Stimulated activated CD4-positive, alpha-beta T cell treated with anti-CD3 and anti-CD28 coated beads, Interleukin-2, amount 100 ng/mL, for 48 hours (primary cell): ENCODE measurements at places on chromosomes 4 and X.

GRCh38 chrX:71532078-71532752, 689 bp upstream of the OGT start:
- no peak for DNase-seq

GRCh38 chr4:16417198-16417597, 190.9 kb upstream of the TAPT1 start:
- DNase-seq = no peak

DNA sequence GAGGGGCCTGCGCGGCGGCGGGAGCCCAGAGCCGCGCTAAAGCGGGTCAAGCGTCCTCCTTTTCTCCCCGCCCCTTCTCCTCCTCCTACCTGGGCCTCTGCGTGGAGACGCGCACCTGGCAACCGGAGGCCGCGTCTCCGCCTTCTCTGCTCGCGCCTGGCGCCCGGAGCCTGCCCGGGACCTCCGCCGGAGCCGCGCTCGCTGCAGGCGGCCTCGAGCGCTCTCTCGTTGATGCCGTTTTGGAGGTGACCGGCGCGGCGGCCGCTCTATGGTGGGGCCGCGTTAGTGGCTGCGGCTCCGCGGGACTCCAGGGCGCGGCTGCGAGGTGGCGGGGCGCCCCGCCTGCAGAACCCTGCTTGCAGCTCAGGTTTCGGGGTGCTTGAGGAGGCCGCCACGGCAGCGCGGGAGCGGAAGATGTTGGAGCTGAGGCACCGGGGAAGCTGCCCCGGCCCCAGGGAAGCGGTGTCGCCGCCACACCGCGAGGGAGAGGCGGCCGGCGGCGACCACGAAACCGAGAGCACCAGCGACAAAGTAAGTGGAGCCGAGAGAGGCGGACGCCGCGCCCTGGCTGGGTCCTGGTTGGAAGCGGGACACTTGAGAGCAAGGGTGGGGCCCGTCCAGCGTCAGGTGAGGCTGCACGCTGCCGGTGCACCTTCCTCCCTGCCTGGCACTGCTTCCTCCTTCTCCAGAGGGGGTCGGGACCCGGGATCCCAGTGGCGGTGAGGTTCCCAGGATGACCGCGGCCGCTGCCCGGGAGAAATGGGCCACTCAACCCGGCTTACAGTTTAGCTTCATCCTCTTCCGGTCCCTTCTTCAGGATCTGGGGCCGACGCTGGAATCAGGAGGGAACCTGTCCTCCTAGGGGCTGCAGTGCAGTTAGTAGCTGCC, at the start of gene CDS1:
CDS1 (plus strand) TSS at position 140 of the 888 bp plus-strand sequence; CDS start at position 415, 275 bp downstream.
- DNase-seq = peak; percentile 1

DNA sequence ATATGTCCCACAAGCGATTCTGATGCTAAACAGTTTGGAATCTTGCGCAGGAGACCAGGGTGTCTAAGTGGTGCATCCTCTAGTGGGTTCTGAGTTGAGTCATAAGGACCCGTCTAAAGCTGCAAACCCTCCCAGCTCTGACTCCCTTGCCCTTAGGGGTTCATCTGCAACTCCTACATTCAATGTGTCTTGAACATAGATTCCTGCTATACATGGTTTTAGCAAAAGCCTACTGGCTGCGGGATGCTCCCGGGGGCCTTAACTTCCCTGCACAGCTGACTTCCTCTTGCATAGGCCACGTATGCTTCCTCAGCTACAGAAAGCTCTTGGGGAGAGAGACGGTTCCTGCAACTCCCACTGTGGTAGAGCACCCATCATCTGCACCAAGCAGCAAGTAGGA, 236.7 kb downstream of the EVC2 start:
- DNase-seq = no peak

- no peak for DNase-seq
Observed at GRCh38 chr4:102180046-102180445, 165.2 kb downstream of the SLC39A8 start.
